NCI-H2171 (cell line): ENCODE measurements at places on chromosomes 5 and 9.

- peak; percentile 79 for DNase-seq
Observed at GRCh38 chr9:129783516-129784361, 19.2 kb upstream of the TOR1B start.

- peak; percentile 94 for DNase-seq
Observed at GRCh38 chr9:104868687-104869404, 59.1 kb downstream of the ABCA1 start.

DNA sequence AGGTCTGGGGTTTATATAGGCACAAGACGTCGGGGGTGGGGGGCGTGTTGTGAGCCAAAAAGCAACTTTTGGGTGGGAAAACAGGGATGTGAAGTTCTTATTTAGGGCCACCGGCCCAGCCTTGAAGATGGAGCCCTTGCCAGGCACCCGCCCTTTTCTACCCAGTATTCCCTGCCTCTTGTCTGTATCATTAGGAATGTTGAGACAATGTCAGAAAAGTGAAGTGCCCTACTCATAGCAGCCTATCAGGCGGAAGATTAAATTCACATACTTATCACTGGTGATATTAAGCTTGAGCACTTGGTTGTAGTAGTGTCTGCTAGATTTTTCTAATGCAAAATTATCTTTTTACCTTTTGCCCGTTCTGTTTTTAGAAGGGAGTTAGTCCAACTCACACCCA, 293.5 kb downstream of the CDH10 start:
- no peak for DNase-seq

- no peak for DNase-seq
Observed at GRCh38 chr5:156473269-156473908, 146.4 kb downstream of the SGCD start.

DNA sequence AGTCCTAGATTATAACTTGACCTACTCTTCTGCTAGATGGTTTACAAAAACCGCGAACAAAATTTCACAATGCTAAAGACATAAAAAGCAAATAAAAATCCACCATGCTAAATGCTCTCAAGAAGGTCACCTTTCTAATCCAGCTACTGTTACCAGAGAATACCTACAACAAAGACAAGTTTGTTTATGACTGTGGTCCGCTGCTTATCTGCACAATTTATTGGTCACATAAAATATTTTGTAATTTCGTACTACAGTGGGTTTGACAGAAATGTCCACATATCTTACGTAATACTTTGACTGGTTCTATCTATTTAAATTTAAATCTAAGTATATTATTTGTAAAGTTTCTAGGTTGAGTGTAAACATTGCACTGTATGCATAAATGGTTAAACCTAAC, 257.6 kb upstream of the ZNF608 start:
- no peak for DNase-seq

- DNase-seq, result no peak
Observed at GRCh38 chr5:64869419-64869818, 100.7 kb downstream of the CWC27 start.

DNA sequence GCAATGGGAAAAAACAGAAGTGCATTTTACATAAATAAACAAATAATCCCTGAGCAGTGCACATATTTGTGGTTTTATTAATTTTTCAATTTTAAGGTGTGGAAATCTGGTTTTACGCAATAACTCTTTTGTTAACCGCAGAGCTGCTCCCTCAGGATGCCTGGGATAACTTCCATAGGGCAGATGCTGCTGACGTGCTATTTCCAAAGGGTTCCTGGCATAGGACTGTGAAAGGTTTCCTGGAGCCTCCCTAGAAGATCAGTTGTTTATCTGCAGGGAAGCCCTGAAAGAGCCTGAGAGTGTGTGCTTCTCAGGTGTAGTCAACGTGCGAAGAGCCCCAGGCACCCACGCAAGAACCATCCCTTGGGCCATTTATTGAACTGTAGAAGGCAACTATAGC, 443.5 kb downstream of the PLK2 start:
- DNase-seq, result no peak

- no peak for DNase-seq
Observed at GRCh38 chr9:4852419-4852818, 59.7 kb downstream of the RCL1 start.

DNA sequence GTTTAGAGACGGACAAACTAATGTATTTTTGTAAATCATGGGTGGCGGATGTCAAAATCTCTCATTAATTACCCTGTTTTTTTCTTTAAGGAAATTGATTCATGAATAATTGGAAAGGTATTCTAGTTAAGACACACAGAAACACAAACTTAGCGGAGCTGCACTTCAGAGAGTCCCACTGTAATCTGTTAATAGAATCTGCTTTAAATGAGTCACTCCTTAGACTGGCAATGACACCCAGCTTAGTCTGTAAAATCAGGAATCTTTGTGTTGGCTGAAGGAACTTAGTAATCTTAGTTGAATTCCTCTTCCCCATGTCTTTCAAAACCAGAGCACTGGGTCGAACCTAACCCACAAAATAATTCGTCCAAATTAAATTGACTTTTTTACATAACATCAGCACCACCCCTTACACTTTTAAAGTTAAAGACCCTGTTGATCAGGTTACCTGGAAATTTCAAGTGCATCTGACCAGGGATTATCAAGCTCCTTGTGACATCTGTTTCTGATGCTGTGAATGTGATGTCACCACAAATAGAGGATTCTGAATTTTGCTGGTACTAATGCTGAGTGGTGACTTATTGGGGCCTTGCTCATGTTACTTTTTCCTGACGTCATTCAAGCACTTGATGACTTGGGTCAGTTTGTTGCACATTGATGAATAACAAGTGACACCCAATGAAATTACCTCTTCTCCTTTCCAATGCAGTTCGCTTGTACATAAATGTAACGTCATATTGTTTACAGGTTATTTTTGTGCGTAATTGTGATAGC, 313.6 kb downstream of the KCTD16 start:
- no peak for DNase-seq

GRCh38 chr5:9954869-9955268, 294.8 kb downstream of the ATPSCKMT start:
- no peak for DNase-seq

- peak; percentile 37 for DNase-seq
Observed at GRCh38 chr5:157761690-157762621, 18.4 kb downstream of the LSM11 start.

GRCh38 chr5:55306641-55307382, 682 bp downstream of the DHX29 start:
- DNase-seq, result no peak

- no peak for DNase-seq
Observed at GRCh38 chr5:128674837-128675446, 136.9 kb upstream of the FBN2 start.

DNA sequence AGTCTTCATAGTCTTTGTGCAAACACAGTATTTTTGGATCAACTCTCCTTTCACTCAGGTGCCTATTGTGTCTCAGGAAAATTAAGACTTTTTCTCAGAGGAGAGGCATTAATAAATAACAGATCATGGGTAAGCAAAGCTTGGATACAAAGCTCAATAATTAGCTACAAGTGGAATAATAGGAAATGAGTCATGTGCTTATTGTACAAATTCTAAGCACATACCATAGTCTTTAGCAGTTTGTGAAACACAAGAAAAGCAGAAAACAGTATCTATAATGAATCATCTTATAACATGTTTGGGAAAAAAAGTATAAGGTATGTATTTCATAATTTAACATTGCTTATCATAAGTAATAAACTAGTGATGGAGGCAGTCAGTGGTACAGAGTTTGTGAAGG, 477.0 kb downstream of the CDH10 start:
- DNase-seq, result no peak

DNA sequence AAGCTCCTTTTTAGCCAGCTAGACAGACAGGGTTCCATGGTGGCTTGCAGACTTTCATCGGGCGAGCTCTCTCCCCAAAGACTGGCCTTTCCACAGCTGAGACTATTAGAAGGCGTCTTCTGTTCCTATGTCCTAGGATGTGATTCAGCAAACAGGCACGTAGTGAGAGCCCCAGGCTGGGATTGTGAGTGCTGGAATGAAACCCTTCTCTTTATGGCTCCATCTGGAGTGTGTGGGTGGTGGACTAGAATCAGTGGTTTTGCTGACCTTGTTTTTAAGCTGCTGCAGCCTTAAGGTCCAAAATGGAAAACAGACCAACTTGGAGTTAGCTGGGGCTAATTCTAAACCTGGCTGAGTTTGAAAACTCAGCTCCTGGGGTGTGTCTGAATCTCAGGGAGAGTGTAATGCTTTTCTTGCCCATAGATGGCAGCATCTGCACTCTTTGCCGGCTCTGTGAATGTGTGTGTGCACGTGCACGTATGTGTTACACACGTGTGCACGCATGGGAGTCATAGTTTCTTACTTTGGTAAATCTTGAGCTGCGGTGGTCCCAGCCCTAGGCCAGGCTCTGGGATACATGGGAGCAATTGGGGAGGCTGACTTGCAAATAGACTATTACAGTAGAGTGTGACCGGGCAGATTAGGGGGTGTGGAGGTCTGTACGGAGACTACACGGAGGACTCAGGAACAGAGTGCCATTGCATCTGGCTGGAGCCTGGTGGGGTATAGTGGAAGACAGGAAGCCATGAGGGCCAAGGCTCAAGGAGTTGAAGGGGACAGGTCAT, 10.7 kb downstream of the GSN start:
- peak; percentile 2 for DNase-seq

DNA sequence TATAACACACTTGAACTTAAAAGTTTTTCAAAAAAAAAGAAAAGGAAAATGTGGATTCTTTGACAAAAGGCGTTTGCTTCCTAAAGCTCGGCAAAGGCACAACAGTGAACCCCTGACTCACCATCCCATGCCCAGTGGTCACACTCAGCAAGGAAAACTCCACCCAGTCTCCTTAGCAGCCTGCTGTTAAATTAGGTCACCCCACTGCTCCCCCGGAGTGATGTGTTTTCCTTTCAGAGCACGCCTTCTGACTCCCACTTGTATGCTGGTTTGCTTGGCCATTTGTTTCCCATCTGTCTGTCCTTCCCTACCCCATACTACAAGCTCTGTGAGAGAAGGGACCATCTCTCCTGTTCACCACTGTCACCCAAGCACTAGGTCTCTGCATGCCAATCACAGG, 23.8 kb downstream of the RETREG1 start:
- DNase-seq, result no peak

GRCh38 chr9:87681271-87682061, 44.5 kb upstream of the CTSL start:
- DNase-seq, result no peak

- no peak for DNase-seq
Observed at GRCh38 chr5:139712412-139712811, 64.3 kb downstream of the CXXC5 start.

DNA sequence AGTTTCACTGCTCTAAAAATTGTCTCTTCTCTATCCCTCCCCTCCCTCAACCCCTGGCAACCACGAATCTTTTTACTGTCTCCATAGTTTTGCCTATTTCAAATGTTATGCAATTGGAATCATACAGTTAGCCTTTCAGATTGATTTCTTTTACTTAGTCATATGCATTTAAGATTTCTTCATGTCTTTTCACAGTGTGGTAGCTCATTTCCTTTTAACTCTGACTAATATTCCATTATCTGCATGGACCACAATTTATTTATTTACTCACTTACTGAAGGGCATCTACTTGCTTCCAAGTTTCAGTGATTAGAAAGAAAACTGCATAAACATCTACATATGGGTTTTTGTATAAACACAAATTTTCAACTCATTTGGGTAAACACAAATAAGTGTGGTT, 372.3 kb downstream of the CDH18 start:
- no peak for DNase-seq

DNA sequence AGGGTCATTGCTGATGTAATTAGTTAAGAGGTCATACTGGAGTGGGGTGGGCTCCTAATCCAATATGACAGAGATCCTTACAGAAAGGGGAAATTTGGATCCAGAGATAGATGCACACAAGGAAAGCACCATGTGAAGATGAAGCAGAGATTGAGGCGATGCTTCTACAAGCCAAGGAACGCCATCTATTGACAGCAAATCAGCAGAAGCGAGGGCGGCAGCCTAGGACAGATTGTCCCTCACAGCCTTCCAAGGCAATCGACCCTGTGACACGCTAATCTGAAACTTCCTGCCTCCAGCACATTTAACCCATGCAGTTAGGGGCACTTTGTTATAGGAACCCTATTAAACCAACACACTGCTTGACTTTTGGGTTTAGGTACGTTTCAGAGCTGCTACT, 285.1 kb upstream of the DAP start:
- DNase-seq, result no peak

GRCh38 chr9:100408546-100409175, 18.3 kb upstream of the MSANTD3 start:
- peak; percentile 70 for DNase-seq

DNA sequence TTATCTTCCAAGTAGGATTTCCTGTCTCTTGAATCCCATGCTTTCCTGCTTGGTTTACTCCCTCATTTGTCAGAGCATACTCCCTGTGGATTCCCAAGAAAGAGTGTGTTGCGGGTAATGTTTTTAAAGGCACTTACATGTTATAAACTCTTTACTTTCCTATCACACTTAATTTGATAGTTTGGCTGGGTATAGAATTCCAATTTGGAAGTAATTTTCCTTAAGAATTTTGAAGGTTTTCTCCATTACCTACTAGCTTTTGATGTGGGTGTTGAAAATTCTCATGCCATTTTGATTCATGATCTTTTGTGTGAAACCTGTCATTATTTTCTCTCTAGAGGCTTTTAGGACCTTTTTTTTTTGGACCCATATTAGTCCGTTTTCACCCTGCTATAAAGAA, 47.2 kb upstream of the PITX1 start:
- DNase-seq, result no peak

- DNase-seq, result no peak
Observed at GRCh38 chr9:112502175-112502946, 15.7 kb downstream of the KIAA1958 start.

DNA sequence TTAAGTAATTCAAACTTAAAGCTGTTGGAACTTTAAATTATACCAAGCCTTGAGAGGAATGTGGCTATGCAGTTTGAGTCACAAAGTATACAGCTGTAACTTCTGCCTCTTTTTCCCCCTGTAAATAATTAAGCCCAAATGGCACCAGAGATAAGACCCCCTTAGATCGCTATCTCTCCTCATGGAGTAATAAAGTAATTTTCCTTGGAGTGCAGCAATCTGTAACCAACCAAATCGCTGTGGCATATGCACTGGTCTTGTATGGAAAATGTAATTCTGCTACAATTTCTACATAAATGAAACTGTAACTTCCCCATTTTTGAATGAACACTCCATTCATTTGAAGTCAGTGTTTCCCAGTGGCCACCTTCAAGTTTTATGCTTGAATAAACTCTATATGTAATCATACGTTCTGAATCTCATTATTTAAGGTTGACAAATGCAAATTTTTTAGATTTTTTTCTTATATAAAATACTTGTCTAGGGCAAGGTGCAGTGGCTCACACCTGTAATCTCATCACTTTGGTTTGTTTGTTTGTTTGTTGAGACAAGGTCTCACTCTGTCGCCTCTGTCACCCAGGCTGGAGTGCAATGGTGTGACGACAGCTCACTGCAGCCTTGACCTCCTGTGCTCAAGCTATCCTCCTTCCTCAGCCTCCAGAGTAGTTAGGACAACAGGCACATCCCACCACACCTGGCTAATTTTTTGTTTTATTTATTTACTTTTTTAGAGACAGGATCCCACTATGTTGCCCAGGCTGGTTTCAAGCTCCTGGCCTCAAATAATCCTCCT, 12.3 kb downstream of the SUSD1 start:
- no peak for DNase-seq
